Stimulated activated CD4-positive, alpha-beta T cell treated with anti-CD3 and anti-CD28 coated beads, Interleukin-1b, Interleukin-23, amount 100 ng/mL, for 1 hour (primary cell): ENCODE measurements at places on chromosomes 13 and 19.
A peak's percentile ranks its signal among the peaks of the same experiment; 100 is the strongest.

GRCh38 chr19:5023128-5023571, 54.2 kb downstream of the KDM4B start:
- DNase-seq: no peak

DNA sequence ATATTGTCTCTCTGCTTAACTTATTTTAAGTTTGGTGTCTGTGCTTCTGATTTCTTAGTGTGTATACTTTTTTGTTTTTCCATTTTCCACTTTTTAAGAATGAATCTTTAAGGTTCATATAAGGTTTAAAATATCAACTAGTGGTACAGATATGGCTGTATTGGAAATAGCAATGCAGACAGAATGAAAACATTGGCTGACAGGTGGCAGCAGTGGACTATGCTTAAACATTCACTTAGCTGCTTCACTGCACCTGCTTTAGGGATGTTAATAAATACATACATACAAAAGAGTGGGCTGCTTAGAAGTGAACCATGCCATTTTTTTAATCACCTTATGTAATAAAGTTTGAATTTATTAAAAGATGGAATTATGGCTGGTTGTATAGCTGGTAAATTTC, 27.3 kb downstream of the TM9SF2 start:
- peak; percentile 12 for DNase-seq

GRCh38 chr19:54967611-54968010, 1.4 kb downstream of the NLRP2 start:
- DNase-seq: no peak

DNA sequence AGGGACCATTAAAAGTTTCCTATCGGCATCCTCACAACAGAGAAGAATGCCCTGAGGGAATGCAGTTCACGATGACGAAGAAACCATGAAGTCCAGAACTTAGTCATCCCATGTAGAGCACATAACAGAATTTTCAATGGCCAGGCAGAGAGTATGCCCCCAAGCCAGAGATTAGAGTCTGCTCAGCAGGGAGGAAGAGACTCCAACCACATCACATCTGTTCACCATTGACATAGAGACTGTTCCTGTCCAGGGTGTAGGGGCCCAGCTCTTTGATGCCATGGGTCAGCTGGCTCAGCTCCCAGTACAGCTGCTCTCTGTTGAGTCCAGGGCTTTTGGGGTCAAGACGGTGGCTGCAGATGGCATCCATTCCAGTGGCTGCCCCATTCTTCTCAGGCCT, 68.2 kb downstream of the MBD3L1 start:
- DNase-seq: no peak

DNA sequence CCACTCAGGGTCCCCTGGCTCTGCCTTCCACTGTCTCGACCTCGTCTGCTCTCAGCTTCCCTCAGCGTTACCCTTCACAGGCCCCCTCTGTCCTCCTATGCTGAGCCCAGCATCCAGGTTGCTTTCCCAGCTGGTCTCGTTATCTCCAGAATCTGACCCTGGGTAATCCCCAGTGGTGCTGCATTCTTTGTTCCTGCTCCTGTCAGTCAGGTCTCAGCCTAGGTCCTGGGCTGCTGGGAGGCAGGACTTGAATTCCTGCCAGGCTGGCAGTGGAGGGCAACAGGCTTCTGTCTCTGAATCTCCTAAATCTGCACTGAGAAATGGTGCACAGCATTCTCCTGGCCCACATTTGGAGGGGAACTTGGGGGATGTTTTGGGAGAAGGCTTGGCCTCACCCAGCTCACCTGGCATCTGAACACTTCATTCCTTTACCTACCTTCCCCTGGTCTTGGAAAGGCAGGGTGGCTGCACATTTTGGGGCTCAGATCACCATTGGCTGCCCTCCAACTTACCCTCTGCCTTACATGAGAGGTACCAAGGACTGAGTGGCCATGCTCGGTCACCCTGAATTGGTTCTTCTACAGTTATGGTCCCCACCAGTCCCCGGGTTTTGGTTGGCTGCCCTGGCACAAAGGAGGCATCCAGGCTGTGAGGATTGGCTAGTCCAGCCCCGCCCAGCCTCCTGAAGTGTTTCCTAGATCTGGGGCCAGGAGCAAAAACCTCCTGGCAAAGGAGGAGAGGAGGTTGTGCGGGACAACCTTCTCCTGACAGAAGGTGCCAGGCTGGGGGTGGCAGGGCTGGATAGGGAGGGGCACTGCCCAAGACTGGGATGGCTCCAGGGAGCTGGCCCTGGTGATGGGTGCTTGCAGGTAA, at the start of gene CYP4F8:
Gene CYP4F8 (plus strand): TSS at position 712 of the 873 bp plus-strand sequence. CDS start 399 bp downstream, outside the sequence.
- DNase-seq: no peak

- no peak for DNase-seq
These were observed 3.2 kb downstream of the CCDC122 start for GRCh38 chr13:43876366-43876765.

DNA sequence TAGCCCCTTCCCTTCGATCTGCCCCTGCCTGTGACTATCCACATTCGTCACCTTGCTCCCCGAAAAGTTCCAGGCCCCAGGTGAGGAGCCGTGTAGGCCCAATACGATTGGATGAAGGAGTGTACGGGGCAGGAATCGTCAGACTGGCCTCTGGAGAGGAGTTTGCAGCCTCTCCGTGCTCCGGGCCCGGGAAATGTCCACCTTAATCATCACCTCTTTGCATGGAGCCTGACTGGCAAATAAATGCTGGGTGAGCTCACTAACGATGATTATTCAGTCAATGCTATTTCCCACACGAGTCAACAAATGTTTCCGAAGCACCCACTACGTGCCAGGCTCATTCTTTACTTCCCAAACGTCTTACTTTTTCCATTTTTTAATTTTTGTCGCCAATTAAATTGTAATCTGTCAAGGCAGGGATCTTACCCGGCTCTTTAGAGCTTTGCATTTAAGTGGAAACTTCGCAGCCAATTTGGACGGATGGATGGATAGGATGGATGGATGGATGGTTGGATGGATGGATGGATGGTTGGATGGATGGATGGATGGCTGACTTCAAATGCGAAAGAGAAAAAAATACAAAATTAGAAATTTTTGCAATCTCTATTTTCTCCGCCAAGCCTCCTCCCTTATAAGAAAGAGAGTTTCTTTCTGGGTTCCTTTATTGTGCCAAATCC, 45.8 kb downstream of the TGDS start:
- no peak for DNase-seq

DNA sequence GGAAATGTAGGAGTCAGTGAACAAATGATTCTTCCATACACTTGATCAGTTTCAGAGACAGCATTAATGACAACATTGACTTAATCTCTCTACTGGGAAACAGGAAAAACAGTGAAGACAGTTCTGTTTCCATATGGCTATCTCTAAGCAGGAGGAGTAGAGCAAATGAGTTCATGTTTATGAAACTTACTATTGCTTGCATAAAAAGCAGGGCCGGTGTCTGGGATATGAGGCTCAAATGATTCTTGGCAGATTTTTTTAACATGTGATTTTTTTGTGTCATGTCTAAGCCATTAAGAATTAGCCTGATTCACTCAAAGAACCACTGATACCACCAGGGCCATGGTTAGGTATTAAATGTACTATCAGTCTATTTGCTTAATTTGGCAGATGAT, 141.9 kb downstream of the SLC7A1 start:
- DNase-seq: no peak

DNA sequence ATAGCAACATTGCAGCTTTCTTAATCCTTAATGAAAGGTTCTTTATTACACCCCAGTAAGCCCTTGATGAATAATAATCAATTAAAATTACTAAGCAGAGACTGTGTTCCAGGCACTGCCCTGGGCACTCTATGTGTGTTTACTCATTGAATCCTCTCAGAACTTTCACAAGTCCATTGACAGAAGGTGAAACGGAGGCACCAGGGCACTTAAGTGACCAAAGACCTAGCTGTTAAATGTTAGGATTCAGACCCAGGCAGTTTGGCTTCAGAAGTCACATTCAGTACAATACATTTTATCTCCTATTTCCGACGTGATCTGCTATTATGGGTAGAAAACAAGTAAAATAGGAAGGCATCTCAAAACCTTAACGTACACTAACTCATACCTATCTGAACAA, 2.7 kb downstream of the GPR183 start:
- DNase-seq: no peak

- no peak for DNase-seq
These were observed 40.8 kb upstream of the F7 start for GRCh38 chr13:113064534-113065405.

- no peak for DNase-seq
These were observed 81.7 kb downstream of the TNFRSF19 start for GRCh38 chr13:23651887-23652286.

GRCh38 chr13:30276178-30276577, 31.2 kb downstream of the KATNAL1 start:
- DNase-seq: no peak
